ENCODE measurements at places on chromosomes 11 and 22.
A peak's percentile ranks its signal among the peaks of the same experiment; 100 is the strongest.

- DNase-seq, result no peak
These were observed 221.3 kb downstream of the INSC start for GRCh38 chr11:15336021-15336420.

DNA sequence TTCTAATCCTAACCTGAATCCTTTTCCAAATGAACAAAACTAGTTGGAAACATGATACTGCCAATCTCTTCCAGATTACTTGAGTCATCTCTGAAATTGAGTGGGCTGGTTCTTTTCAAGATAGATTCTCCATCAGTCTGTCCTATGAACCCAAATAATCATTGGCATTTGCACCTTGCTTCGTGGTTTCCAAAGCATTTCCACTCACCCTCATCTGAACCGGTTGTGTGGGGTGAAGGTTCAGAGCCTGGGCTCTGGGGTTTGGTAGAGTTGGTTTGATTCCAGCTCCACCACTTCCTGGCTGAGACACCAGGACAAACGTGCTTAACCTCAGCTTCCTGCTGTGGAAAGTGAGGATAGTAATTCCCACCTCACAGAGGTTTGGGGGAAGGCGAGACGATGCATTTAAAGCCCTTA lies 206.4 kb upstream of the E2F8 start:
- DNase-seq, result no peak

GRCh38 chr11:45395421-45395820 lies 109.3 kb upstream of the SYT13 start:
- DNase-seq, result no peak

DNA sequence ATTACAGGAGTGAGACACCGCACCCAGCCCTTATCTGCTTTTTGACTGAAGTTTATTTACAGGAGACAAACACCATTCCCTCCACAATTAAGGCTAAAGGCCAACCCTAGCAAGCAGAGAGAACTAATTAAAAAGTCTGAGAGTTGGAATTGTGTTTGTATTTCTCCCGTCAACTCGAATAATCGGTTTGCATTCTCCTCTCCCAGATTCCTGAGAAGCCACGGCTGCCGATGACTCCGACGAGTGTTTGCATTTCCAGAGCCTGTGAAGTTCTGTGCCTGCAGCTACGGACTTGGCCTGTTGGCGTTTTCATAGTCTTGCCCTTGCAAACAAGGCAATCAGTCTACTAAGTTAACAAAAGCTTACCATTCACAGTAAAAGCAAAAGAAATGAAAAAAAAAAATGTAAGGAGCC lies 73.2 kb upstream of the NUP50 start:
- DNase-seq, result no peak

DNA sequence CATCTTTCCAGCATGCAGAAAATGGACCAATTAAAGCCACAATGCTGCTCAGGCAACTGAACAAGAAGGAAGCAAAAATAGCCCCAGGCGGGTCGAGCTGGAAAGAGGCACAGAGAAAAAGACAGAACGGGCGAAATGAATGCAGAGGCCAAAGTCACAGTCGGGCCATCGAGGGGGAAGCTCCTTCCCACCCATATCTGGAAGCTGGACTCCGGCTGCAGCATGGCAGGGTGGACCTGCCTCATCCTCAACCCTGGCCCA lies 58.6 kb upstream of the PRDM11 start:
- DNase-seq, result no peak

GRCh38 chr11:118102721-118103261 lies 16.0 kb upstream of the SMIM35 start:
- no peak for DNase-seq

- no peak for DNase-seq
These were observed 15.1 kb downstream of the SEC14L4 start for GRCh38 chr22:30490399-30490798.

- no peak for DNase-seq
These were observed at the start of gene KIAA1671 for GRCh38 chr22:24951942-24952836. Gene KIAA1671 (plus strand): TSS chr22:24952716. CDS start chr22:25028000, 75,284 bp downstream.

DNA sequence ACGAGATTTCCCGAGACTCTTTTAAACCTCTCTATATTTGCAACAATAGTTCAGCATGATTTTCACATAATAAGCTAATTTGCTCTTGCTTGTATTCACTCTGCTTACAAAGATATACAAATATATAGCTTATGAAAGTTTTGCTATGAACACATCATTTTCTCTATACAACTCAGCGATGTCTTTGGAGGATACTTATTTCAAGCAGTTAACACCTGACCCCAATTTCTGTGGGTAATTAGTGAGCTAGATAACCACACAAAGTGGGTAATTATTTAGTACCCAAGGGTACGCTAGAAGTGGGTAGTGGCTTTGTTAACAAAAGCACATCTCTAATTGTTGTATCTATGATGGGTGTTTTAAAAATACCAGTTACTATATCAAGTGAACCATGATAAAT lies 12.3 kb downstream of the BLID start:
- no peak for DNase-seq

DNA sequence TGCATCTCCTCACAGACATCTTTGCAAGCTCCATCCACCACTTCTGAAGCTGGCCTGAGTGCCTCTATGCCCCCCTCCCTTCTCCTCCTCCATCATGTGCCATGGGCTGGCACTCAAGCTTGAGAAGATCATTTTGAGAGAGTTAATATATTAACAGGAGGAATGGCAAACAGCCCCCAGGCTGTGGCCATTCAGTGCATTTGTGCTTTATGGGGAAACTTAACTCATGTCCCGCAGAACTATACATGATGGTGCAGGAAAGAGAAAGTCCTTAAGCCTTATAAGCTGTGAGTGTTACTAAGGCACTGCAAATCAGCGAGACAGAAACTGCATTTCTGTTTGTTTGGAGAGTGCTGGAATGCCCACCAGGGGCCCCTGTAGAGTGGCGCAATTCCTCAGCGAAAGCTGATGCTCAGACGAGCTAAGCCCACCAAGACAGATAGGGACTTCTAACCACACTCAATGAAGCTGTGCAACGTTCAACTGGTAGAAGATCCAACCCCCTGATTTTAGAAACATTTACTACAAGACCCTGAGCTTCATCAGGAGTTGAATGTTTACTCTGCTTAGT lies 26.8 kb upstream of the PHLDA2 start:
- DNase-seq, result no peak

DNA sequence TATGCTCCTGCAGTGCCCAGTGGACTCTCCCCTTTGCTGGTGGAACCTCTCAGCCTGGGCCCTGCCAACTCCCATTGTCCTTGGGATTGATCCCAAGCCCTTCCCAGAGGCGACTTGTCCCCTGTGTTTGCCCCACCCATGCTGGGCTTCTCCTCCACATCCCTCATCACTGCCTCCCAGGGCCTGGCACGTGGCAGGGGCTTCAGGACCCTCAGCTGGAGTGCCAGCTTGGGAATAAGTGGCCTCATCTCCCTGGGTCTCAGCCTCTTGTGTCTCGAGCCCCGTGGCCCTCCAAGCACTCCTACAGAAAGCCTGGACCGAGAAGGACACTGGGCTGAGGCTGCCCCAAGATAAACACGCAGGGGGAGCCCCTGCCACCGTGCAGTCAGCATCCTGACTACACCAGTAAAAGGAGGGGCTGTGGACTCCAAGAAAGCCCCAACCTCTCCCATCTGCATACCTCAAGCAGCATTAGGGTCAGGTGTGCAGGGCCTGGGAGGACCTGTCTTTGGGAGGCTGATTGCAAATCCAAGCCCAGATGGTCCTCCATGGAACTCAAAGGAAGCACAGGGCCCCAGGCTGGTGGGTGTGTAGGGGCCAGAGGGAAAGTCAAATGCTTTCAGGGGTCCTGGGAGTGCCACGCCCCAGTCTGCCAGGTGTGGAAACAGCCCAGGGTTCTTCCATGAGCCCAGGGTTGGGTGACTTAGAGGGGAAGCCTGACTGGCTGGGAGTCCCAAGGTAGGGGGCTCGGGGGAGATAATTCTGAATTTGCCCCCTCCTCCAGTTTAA lies 9.5 kb upstream of the GNAZ start:
- DNase-seq, result no peak

GRCh38 chr11:120637131-120637530 lies 125.6 kb downstream of the GRIK4 start:
- no peak for DNase-seq

GRCh38 chr11:122101625-122102291 lies 14.3 kb downstream of the BLID start:
- DNase-seq, result peak; percentile 92

GRCh38 chr11:117918366-117919255 lies 10.6 kb downstream of the TMPRSS13 start:
- DNase-seq, result no peak

GRCh38 chr22:48672387-48672786 lies 1155.3 kb downstream of the BRD1 start:
- DNase-seq, result no peak

GRCh38 chr11:128929991-128930390 lies 12.7 kb downstream of the TP53AIP1 start:
- no peak for DNase-seq

GRCh38 chr11:32893343-32894148 lies 935 bp downstream of the QSER1 start:
- DNase-seq, result no peak

DNA sequence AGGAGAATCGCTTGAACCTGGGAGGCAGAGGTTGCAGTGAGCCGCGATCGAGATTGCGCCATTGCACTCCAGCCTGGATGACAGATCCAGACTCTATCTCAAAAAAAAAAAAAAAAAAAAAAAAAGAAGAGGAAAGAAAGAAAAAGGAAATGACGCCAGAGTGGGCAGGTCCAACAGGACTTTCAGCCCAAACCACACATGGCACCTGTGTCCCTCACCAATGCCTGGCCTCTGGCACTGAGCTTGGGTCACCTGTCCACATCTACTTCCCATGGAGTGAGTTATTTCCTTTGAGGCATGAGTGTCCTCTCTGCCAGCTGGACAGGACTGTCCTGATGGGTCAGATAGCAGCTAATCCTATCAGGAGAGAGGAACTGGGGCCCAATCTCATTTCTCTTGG lies 15.2 kb upstream of the GCAT start:
- no peak for DNase-seq

DNA sequence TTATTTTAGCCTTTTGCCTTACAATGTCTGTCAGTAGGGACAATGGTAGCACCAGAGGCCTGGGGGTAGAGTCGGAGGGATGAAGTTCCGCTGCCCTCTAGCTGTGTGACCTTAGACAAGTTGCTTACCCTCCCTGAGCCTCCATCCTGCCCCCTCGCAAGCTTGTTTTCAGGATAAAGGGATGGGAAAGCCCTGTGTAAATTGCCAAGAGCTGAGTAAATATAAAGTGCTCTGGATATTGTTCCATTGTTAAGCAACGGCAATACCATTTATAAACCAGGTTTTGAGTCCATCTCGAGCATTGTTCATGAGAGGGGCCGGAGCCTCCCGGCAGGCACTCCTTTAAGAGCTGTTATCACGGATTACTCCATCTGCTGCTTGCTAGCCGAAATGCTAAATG lies 72.9 kb downstream of the ZBTB16 start:
- no peak for DNase-seq

DNA sequence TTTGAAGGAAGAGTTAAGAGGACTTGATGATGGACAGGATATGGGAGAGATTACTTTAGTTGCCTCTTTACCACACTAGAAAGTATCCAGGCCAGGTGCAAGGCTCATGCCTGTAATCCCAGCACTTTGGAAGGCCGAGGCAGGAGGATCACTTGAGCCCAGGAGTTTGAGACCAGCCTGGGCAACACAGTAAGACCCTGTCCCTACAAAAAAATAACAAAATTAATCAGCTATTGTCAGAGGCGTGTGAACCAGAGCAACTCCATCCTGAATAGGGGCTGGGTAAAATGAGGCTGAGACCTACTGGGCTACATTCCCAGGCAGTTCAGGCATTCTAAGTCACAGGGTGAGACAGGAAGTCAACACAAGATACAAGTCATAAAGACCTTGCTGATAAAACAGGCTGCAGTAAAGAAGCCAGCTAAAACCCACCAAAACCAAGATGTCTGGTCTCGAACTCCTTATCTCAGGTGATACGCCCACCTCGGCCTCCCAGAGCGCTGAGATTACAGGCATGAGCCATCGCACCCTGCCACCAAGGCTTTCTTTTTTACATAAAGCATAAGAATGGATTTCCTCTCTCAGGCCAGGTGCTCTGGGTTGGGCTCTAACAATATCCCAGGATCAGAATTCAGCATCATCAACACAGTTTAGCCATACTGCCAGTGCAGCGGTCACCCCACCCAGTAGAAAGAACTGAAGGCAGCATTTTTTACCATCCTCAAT lies 17.8 kb downstream of the PI4KA start:
- DNase-seq, result no peak

- DNase-seq, result no peak
These were observed 112.9 kb upstream of the GRK3 start for GRCh38 chr22:25451480-25452114.

GRCh38 chr11:116853461-116854073 lies 16.1 kb upstream of the APOA1 start:
- no peak for DNase-seq

DNA sequence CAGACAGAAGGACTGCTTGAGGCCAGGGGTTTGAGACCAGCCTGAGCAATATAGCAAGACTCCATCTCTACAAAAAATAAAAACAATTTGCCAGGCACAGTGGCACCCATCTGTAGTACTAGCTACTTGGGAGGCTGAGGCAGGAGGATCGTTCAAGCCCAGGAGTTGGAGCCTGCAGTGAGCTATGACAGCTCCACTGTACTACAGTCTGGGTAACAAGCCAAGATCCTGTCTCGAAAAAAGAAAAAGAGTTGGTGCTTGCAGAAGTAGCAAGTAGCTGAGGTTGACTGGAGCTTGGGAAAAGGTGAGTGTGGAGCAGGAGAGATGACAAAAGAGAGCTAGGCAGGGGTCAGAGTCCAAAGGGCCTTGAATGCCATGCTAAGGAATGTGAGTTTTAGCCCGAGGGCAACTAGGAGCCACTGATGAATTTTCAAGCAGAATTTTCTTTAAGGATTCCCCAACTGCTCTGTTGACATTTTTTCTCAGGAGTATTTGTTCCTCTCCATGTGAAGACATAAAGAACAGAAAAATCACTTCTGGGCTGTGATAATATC lies 3.1 kb downstream of the AP1B1 start:
- DNase-seq, result no peak

- no peak for DNase-seq
These were observed 34.3 kb downstream of the MTMR3 start for GRCh38 chr22:29917052-29917902.

- DNase-seq, result no peak
These were observed 11.4 kb downstream of the MRGPRD start for GRCh38 chr11:68969386-68969785.

DNA sequence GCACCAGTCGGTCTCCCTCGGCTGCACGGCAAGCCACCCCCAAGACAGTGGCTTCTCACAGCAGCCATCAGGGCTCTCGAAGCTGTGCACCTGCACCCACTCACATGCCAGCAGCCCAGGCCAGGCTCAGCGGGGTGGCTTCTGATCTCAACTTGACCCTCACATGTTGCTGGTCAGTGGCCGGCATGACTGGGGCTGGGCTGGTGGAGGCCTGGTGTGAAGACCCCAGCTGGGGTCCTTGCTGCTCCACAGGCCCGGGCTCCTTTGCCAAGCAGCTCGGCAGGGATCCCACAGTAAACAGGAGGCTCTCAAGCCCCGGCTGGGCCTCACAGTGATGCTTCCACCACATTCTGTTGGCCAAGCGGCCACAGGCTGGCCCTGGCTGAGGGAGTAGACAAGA lies 128.2 kb downstream of the BRD1 start:
- no peak for DNase-seq

DNA sequence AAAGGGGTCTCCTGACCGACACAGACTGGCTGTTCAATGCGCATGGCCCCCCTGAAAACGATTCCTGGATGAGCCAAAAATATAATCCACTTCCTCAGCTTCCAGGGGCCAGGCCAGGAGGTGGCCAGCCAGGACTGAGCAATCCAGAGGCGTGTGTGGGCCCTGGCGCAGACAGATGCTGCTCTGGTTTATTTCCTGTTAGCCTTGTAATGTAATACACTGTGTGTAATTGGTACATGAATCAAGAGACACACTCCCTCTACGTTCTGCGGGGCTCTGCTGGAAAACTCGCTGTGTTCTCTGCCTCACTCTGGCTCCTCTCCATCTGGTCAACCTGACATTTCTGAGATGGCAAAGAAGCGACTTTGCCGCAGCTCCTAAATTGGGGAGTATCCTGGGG lies 26.3 kb upstream of the ISX start:
- no peak for DNase-seq

Measured in NCI-H187 treated with DMSO at 0.1 percent for 48 hours (cell line).